ENCODE measurements at places on chromosomes 16 and 17.

DNA sequence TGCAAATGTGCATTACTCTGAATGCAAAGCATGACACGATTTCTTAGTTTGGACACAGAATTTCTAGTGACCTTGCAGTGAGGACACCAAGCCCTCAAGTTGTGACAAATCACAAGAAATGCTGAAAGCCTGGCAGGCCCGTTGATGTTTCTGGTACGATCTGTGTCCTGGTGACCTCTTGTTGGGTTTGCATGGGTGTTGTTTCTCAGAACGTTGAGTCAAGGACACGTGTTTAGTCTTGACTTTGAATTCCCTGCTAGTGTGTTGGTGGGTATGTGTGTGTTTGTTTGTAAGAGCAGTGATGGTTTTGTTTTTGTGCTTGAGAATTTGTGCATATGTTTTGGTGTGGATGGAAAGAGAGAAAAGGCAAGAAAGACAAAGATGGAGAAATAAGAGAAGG, 37.8 kb upstream of the MAF start:
- no peak for DNase-seq

DNA sequence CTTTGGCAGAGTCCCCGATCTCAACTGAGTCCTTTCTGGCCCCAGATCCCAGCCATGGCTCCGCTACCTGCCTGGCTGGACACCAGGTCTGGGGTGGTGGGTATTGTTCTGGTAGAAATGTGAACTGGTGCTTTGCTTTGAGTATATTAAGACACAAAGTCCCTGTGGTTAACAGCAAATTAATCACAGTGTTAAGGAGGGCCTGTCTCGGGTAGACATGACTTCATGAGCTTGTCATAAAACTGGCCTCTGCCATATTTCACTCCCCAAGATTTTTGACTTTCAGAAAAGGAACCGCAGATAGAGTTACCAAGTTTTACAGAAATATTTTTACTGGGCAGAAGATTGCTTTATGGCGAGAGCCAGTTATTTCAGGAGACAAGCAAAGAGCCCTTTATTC, 19.5 kb downstream of the NKD1 start:
- no peak for DNase-seq

GRCh38 chr16:46922239-46922638, 38.1 kb downstream of the GPT2 start:
- DNase-seq = no peak

- DNase-seq = no peak
These were observed 407.7 kb upstream of the EEF2KMT start for GRCh38 chr16:5505091-5505887.

DNA sequence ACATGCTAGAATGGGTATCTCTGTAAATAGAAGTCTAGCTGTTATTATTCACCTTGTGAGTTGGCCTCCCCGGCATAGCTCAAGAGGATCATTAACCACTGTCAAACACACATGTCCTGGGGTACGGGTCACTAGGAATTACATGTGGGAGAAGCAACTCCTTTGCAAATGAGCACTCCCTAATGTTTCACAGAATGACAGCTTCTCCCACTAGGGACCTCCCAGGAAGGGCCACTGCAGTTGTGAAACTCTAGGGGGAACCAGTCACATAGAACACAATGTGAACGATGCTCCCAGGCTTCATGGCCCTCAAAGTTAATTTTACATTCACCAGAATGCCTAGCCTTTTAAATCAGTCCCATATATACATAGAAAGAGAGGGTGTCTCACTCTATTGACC, 12.4 kb upstream of the ZNF19 start:
- no peak for DNase-seq

DNA sequence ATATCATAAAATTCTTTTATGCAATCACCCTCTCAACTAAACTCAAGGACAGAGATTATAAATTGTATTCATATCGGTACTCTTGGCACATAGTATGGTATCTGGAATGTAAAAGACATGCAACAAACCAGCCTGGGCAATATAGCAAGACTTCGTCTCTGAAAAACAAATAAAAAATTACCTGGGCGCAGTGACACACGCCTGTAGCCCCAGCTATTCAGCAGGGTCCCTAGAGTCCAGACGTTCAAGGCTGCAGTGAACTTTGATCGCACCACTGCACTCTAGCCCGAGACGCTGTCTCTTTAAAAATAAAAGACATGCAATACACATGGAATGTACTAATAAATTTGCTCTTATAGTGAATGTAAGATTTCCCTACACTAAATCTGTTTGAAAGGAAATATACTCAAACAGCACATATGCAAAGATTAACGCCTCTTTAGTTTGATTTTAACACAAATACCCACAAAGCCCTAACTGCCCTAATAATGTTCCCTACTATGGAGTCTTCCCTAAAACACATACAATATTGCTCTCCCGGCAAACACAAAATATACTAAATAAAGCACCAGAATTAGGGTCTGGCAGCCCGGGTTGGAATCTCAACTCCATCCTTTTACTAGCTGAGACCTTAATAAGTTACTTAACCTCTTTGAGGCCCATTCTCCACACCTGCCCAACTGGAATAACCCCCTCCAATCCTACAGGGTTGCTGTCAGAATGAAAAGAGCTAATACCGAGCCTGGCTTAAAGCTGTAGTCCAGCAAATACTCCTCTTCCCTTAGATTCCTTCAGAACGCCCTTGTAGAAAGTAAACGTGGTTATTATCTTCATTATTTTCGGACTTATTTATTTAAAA, 1.2 kb downstream of the ABCA5 start:
- DNase-seq = no peak

- no peak for DNase-seq
These were observed 67.2 kb upstream of the WSB1 start for GRCh38 chr17:27226611-27227230.

GRCh38 chr17:27552276-27552732, 78.7 kb upstream of the LGALS9 start:
- no peak for DNase-seq
